ENCODE measurements at places on chromosomes 4 and X.

GRCh38 chr4:150329373-150329772 is 251.1 kb downstream of the DCLK2 start:
- no peak for DNase-seq

- DNase-seq: no peak
Observed at GRCh38 chr4:183118141-183118540, 19.1 kb downstream of the WWC2 start.

GRCh38 chr4:81965454-81965853 is 408.3 kb downstream of the HNRNPD start:
- DNase-seq: no peak

- DNase-seq: no peak
Observed at GRCh38 chr4:179605196-179605595, 2163.0 kb upstream of the AGA start.

GRCh38 chr4:76300012-76300411 is 6.5 kb upstream of the STBD1 start:
- DNase-seq: no peak

GRCh38 chrX:24085101-24085500 is 30.3 kb downstream of the EIF2S3 start:
- no peak for DNase-seq

DNA sequence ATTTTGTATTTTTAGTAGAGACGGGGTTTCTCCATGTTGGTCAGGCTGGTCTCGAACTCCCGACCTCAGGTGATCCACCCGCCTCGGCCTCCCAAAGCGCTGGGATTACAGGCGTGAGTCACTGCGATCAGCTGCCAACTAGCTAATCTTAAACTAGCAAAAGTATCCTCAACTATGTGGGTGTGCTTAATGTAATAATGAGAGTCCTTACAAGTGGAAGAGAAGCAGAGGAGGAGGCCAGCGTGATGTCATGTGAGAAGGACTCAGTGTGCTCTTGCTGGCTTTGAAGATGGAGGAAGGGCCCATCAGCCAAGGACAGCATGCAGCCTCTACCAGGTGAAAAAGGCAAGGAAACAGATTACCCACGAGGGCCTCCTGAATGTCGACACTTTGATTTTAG is 19.6 kb downstream of the SCD5 start:
- no peak for DNase-seq

DNA sequence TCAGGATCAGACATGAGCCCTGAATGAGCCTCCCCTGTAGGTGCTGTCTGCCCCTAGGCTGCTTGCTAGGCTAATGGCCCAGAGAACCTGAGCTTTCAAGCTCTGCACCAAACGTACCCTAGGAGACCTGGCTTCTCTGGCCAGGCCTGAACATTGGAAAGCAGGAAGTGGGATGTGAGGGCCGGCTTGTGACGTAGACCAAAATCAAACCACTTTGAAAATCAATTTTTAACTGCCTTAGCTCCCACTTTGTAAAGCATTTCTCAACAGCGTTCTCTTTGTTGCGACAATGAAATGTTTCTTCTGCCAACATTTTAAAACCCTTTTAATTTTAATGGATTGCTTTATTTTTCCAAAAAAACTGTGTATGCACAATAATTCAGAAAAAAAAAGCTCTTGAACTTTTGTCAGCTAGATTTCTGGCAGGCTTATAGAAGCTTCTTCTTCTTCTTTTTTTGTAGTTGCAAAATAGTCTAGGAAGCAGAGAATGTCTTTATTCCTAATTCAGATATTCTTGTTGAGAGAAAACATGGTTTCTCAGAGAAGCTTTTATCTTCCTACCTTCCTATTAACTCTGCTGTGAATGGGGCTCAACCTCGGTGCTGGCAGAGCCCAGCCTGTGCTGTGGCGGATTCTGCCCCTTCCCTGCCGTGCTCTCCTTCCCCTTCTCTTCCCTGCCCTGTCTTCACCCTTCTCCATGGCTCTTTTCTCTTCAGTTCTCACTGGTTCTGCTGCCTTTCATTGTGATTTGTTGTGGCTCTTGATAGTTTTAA is 145.2 kb upstream of the SFRP2 start:
- no peak for DNase-seq

DNA sequence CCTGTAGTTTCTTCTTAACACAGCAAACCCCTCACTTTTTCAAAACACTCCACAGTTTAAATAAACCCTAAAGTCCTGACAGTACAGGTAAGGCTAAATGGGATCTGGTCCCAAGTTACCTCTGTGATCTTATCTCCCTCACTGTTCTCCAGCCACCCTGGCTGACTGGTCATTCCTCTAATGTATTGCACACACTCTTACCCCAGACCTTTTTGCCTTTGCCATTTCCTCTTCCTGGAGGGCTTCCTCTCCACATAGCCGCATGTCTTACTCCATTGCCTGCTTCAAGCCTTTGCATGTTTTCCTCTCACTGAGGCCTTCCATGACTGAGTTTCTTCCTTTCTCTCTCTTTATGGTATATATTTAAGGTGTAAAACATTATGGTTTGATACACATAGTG is 19.5 kb upstream of the ANXA3 start:
- no peak for DNase-seq

DNA sequence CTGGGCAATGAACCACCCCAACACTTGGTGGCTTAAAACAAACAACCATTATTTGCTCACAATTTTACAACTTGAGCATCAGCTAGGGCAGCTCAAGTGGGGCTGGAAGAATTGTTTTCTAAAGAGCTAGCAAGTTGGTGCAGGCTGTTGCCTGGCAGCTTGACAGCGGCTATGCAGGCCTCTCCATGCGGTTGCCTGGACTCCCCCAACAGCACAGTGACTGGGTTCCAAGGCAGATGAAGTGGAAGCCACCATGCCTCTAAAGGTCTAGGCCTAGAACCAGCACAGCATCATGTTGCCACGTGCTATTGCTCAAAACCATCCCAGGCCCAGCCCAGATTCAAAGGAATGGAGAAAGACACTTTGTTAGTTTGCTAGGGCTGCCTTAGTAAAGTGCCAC is 114.8 kb downstream of the BCOR start:
- DNase-seq: no peak

- DNase-seq: no peak
Observed at GRCh38 chr4:61505773-61506685, 305.9 kb downstream of the ADGRL3 start.

GRCh38 chrX:46572340-46572936 is 1.1 kb upstream of the CHST7 start:
- DNase-seq: peak; percentile 46

DNA sequence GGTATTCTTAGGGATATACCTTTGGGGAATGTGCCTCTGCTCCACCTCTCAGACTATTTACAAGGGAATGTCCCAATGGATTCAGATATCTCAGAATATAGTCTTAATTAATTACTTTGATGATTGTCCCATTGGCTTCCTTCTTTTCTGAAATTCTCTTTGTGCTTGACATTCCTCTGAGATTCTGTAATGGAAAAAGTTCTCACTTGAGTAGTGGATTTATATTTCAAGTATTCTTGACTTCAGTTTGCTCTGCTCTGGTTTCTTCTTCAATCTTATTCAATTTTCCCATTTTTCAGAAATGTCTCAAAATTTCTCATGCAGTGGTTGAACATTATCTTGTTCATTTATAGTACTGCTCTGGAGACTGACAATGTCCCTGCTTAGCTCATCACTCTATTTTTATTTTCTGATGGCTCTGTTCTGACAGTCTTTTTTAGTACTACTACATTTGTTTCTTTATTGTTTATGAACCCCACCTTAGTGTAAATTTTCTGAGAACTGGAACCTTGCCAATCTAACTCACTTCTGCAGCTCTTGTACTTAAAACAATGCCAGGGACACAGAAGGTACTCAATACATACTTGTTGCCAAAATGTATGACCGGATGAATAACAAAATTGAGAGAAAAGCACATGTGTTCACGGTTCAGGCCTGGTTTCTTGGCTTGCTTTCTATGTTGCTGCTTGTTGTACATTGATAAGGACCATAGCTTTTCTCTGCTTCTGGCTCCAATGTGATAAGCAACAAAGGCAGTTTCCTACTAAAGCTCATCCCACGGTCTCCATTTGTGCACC is 471.7 kb downstream of the GASK1B start:
- no peak for DNase-seq

DNA sequence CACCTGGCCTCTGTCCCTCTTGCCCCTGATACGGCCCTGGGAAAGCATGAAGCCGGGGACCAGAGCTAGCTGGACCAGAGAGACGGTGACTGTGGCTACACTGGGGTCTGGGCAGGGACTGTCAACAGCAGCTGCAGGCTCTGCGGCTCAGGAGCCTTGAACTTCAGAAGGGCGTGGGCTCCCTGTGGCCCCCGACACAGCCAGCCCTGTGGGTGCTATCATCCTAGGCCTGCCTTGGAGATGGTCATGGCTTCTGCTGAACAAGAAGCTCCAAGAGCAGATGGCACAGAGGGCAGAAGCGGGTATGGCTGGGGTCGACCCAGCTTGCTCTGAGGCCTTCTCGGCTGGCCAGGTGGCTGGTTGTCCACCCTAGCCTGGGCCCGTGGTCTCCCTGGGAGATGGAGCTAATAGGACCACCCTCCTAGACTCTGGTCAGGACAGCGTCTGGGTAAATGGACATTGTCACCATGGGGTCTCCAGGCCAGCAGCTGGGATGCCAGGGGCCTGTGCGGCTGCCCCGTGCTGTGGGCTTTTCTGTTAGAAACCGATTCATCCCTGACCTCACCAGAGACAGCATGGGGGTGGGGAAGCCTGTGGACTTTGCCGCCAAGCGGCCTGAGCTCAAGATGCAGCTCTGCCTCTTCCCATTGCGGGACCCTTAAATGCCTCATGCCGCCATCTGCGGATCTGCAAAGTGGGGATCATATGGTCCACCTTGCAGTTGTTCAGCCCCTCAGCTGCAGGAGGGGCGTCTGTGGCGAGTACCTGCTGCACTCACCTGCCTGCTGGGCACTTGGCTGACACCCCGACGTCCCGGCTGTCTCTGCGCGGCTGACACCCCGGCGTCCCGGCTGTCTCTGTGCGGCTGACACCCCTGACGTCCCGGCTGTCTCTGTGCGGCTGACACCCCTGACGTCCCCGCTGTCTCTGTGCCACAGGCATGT is 21.1 kb downstream of the CPZ start:
- DNase-seq: no peak

DNA sequence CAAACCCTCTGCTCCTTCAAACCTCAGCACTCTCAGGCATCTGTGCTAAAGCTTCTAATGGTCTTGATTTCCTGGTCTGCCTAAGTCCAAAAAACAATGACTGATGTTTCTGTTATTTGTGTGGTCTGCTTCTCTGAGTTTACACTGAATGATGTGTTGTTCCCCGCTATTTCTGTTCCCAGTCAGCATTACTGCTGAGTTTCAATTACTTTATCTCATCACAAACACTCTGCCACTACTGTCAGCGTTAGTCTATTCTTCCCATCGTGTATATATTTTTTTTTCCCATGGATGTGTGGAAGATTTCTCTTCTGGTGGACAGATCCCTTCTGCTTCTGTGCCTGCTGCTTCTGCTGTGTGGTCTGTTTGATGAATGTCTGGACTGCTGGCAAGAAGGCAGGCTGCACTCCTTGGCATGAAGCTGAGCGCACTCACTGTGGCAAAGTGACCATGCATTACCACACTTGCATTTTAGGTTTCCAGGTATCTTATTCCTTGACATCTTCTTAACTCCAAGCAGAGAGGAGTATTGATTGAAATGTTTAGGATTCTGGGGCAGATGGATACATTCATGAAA is 106.9 kb upstream of the PAQR3 start:
- DNase-seq: no peak

DNA sequence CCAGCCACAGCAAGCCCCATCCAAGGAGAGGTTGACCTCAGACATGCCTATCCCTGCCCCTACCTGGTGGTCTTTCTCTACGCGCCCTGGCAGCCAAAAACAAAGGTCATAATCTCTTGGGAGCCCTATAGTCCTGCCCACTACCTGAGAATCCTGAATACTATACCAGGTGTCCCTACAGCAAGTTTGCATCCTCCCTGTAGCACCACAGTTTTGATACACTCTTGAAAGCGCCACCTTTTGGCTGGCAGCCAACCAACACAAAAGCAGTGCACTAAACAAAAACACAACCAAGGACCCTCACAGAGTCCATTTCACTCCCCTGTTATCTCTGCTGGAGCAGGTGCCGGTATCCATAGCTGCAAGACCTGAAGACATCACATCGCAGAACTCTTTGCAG is 523.8 kb upstream of the CPEB2 start:
- DNase-seq: no peak

DNA sequence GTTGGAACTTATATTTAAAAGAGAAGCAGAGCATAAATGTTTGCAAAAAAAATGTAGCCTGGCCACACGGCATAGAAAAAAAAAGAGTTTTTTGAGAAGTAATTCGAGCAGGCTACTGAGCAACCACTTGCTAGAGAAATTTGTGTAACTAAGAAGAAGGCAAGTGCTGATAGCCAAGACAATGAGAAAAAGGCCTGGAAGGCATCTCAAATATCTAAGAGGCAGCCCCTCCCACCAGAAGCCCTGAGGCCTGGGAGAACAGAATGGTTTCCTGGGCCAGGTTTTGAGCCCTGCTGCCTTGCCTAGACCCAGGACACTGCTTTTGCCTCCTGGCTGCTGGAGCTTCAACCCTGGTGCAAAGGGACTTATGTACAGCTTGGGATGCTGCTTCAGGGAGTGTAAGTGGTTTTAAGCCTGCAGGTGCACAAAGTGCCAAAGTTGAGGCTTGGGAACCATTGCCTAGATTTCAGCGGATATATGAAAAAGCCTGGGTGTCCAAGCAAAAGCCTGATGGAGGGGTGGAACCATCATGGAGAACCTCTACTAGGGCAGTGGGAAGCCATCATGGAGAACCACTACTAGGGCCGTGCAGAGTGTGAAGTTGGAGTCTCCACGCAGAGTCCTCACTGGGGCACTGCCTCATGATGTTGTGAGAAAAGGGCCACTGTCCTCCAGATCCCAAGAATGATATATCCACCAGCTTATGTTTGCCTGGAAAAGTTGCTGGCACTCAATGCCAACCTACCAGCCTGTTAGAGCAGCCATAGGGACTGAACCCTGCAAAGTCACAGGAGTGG is 9.7 kb downstream of the TECRL start:
- no peak for DNase-seq

DNA sequence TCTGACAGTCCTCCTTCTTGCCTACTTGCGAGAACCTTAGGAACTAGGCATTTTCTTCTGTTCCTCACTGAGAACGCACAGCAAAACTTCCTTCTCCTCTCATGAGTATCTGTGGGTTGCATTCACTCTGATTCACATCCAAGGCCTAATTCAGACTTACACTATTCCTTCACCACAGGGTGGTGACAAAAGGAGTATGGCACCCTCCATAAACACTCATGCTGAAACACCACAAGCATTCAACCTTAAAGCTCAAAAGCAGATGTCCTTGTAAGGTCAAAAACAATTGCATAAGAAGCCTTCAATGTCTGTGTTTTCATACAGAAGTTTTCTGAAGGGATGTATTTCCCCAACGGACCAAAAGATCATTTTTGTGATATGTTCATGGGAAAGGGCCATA is 147.3 kb downstream of the CORIN start:
- DNase-seq: no peak

- DNase-seq: no peak
Observed at GRCh38 chr4:86100539-86101215, 259.2 kb downstream of the MAPK10 start.

All from GM13976 (cell line).